ENCODE measurements at places on chromosomes 5 and 9.

DNA sequence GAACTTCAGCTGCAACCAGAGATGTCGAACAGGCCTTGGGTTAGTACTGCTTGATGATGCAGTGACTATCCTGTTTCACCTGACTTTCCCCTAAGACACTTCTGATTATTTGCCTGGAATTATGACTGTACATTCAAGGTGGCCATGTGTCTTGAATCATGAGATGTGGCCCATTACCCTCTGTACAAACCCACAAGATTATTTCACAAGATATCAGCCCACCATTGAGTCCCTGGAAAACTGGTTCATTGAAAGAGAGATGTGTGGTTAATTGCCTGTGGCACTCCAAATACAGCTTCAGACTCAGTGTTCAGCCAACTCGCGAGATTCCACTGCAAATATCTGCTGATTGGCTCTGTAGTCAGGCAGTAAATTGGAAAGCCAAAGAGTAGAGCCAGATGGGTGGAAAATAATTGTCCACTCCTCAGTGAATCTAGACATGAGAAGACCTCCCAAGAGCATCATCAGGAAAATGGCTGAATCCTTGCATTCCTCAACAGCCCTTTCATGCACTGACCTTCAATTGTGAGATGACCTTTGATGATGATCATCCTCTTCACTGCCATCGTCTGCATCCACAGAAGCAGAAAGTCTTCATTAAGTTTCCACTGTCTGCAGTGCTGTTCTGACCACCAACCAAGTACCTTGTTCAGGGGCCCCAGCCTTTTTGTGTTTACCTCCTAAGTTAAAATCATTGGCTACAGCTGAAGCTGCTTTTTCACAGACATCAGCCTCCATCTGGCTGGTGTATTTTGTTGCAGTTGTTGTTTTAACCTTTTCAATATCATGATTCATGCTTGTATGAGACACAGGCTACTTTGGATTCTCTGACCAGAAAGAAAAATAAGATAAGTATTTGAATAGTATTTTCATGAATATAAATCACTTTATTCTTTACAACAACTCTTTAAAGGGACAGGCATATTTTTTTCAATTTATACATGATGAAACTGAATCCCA lies 75.2 kb downstream of the ESM1 start:
- no peak for DNase-seq

- no peak for DNase-seq
Observed at GRCh38 chr9:109022873-109023272, 9.6 kb upstream of the CTNNAL1 start.

DNA sequence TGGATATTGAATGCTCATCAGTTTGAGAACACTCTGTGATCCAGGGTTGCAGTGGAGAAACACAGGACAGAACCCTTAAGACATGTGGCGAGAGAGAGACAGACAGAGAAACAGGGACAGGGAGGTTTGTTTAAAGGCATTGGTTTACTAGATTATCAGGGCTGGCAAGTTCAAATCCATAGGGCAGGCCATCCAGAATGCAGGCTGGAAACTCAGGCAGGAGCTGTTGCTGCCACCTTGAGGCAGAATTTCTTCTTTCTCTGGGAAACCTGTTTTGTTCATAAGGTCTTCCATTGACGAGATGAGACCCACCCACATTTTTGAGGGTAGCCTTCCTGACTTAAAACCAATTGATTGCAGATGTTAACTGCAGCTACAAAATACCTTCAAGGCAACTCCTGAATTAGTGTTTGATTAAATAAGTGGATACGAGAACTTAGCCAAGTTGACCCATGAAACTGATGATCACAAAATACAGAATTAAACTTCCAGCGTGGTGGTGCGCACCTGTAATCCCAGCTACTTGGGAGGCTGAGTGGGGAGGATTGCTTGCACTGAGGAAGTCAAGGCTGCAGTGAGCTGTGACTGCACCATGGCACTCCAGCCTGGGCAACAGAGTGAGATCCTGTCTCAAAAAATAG lies 55.9 kb downstream of the NSUN2 start:
- peak; percentile 79 for DNase-seq

DNA sequence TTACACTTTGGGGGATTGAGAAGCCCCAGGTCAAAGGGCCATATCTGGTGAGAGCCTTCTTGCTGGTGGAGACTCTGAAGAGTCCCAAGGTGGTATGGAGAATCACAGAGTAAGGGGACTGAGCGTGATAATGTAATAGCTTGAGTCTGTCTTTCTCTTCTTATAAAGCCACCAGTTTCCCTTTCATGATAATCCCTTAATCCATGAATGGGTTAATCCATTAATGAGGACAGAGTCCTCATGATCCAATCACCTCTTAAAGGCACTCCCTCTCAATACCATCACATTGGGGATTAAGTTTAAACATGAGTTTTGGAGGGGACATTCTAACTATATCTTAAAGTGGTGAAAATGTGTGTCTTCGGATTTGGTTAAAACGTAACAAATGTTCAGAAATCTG lies 21.5 kb downstream of the WDR36 start:
- no peak for DNase-seq

GRCh38 chr9:126234681-126235335 lies 91.8 kb upstream of the MVB12B start:
- DNase-seq = no peak

DNA sequence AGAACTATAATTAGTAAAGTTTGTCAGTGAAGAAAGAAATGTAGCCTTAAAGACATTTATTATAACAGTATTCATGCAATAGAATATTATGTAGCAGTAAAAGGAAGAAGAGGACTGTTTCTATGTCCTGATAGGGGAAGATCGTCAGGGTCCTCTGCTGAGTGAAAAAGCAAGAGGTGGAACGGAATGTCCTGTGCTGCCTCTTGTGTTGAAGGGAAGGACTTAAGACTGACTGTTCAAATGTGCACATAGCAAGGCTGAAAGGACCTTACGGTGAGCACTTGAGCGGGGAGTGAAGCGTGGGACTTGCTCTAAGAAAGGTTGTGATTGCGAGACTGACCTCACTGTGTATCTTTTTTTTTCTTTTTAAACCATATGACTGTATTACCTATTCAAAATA lies 63.2 kb downstream of the SNX24 start:
- no peak for DNase-seq

- DNase-seq = no peak
Observed at GRCh38 chr5:87152886-87153285, 114.8 kb upstream of the RASA1 start.

GRCh38 chr5:133945568-133945967 lies 22.9 kb downstream of the C5orf15 start:
- no peak for DNase-seq

GRCh38 chr5:31186672-31187267 lies 6.7 kb upstream of the CDH6 start:
- peak; percentile 15 for DNase-seq

DNA sequence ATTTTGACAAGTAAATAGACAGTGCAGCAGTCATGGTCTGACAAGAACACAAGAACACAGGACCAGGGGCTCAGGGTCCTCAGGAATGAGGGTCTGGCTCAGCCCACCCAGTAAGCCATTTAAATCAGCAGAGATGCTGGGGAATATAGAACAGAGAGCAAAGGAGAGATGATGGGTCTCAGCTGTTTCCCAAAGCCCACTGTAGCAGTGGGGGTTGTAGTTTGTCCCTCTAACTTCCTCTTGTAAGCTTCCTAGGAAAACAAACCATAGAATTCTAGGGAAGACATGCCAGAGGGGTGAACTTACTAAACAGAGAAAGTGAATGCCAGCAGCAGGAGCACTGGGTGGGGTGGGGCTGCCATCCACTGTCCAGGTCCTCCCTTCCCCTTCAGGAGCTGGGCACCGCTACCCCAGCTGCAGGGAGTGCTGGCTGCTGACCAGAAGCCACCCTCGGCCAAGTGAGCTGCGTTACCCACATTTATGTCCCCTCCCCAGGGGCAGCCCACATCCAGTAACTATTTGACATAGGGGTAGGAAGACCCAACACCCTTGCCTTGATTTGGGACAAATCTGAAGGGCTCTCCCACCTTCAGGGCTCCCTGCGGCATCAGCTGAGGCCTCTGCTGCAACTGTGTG lies 41.6 kb downstream of the GABBR2 start:
- no peak for DNase-seq

GRCh38 chr9:109452761-109453160 lies 45.3 kb downstream of the PTPN3 start:
- no peak for DNase-seq

DNA sequence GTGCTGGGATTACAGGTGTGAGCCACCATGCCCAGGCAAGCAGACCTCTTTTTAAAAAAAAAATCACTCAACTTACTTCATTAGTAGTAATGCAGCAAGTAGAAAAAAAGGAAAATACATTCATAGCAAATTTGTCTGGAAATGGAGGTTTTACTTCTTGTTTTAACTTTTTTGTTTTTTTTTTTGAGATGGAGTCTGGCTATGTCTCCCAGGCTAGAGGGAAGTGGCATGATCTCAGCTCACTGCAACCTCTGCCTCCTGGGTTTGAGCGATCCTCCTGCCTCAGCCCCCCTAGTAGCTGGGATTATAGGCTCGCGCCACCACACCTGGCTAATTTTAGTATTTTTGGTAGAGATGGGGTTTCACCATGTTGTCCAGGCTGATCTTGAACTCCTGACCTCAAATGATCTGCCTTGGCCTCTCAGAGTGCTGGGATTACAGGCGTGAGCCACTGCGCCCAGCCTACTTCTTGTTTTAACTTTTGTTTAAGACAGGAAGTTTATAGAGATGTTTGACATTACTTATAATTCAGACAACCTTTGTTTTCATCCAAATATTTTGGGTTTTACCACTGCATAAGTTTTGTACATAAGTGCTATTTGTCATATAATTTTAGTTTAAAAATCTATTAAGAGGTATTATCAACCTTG lies 26.5 kb downstream of the UBE2R2 start:
- no peak for DNase-seq

DNA sequence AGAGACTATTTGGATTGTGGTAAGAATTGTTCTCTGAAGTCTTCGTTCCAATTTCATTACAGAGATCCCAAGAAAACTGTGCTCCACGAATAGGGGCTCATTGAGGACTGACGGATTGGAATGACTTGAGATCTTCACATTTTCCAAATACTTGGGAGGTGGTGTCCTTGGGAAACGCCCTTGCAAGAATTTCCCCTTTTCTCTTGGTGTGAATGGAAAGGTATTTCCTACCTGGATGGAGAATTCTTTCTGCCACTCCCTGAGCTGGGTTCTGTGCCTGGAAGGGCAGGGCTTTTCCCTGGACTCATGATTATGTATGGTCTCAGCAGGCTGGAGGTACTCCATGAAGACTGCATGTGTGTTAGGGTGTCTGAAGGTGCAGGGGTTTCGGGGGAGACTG lies 53.9 kb downstream of the SNX18 start:
- no peak for DNase-seq

GRCh38 chr9:105141146-105141975 lies 103.1 kb upstream of the SLC44A1 start:
- DNase-seq = no peak

DNA sequence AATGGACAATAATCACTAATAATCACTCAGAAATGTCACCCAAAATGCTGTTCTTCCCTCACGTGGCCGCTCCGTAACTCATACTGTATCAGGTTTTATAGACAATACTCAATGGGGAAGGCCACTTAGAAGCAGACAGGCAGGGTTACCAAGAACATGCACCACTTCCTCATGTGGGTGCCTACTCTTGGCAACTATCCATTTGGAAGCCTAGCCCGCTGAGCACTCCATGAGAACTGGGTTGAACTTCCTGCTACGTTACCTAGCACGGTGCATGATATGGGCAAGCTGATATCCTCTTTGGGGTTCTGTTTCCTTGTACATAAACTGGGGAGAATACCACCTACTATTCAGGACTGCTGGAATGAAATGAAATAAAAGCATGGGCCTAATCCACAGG lies 14.3 kb downstream of the DAP start:
- no peak for DNase-seq

- no peak for DNase-seq
Observed at GRCh38 chr9:11206925-11207324, 594.1 kb upstream of the PTPRD start.

DNA sequence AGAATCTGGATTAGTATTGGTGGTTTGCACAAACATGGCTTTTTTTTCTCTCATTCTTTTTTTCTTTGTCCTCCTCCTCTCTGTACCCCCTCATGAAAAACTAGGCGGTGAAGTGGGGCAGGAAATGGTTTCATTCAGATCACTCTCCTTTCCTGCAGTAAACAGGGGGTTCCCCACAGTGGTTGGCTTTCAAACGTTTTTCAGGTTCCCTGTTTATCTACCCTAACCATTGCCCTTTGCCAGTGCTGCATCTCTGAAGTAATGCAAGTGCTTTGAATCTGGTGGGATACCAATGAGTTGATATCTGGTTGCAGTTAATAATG lies 29.8 kb downstream of the NR4A3 start:
- DNase-seq = no peak

DNA sequence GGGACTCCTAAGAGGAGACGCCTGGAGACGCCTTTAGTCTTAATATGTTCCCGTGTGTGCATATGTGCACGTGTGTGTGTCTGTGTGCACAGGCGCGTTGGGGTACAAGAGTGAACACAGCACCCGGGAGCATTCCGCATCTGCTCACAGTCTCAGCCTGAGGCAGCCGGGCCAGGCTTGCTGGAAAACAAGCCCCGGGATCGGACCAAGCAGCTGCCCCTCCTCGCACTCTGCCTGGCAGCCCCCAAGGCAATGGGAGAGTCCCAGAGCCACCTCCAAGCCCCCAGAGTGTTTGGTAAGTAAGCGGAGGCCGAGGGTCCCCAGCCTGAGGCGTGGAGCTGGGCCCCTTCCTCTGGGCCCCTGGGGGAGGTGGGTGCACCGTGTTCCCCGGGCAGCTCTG lies 27.3 kb upstream of the UBAC1 start:
- DNase-seq = no peak
